ENCODE measurements at places on chromosomes 3 and 15.
A peak's percentile ranks its signal among the peaks of the same experiment; 100 is the strongest.

GRCh38 chr15:66844747-66845145 is 142.7 kb downstream of the SMAD6 start:
- DNase-seq = no peak

GRCh38 chr3:138625707-138626365 is 17.3 kb downstream of the FAIM start:
- no peak for DNase-seq

GRCh38 chr3:114219741-114220140 is 17.6 kb downstream of the ZNF80 start:
- no peak for DNase-seq

DNA sequence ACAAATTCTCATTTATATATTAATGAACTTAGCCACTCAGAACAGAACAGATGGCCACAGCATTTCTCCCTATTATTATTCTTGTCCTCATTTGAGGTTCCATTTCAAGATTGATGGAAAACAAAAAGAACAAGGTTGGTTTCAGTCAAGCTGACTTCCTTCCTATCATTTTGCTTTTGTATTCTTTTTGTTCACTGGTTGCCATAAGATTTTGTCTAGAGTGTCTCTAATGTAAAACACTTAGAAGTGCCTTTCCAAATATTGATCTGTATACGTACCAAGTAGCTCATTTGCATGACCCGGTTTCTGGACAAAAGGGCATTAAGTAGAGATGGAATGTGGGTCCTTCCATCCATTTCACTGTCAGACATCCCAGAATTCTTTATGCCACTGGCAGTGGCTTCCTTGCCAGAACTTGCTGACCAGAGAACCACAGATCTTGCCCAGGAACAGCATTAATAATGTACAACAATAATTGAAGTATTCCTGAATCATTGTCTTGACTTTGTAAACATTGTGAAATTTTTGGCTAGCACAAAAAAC is 63.8 kb downstream of the PEX5L start:
- DNase-seq = no peak

DNA sequence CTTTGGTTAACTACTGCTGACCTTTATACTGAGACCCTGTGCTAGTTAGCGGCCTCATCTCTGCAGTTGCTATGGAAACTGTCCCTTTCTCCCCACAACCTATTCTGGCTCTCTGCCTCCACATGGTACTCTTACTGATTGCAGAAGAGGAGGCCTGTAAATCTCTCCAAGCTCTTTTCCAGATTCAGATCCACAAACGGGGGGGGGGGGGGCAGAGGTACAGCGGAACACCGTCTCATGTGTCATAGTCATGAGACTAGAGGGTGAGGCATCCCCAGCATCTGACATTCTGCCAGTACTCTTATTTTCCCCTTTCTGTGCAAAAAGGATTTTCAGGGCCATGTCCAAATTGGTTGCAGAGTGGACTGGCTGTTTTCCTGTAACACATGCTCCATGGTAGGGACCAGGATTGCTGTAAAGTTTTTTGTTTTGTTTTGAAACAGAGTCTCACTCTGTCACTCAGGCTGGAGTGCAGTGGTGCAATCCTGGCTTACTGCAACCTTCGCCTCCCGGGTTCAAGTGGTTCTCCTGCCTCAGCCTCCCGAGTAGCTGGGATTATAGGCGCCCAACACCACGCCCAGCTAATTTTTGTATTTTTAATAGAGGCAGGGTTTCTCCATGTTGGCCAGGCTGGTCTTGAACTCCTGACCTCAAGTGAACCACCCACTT is 8.3 kb upstream of the MAP1A start:
- no peak for DNase-seq

DNA sequence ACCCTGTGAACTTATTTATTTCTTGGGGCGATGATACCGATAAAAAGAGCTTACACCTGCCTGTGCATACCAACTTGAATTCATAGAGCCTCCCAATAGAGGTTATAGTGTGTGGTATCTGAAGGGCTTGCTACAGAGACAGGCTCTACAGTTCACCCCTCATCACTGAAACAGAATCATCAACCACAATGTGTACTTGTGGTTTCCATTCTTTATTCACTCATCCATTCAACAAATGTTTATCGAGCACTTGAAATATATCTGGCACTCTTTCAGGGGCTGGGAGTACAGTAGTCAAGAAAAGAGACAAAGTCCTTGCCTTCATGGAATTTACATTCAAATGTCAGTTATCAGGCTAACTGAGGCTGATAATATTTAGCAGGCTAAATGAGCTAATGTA is 134.4 kb upstream of the SKOR1 start:
- DNase-seq = no peak

- DNase-seq = no peak
Observed at GRCh38 chr3:35651426-35651825, 12.1 kb downstream of the ARPP21 start.

DNA sequence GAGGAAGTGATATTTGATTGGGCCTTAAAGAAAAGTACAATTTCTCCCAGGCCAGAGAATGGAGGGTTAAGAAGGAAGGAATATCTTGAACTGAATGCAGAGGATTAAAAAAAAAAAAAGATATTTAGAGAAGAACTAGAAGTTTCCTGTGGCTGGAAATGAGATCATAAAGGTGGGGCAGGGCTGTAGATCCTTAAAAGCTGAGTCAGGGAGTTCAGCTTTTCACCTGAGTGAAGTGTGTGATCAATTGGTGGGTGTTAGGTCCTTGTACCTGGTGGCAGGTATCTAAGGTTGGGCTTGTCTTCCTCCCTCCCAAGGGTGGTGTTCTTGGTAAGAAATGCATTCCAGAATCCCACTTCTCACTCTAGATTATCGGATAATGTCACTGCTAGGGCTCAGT is 11.8 kb downstream of the CEMIP start:
- DNase-seq = no peak

DNA sequence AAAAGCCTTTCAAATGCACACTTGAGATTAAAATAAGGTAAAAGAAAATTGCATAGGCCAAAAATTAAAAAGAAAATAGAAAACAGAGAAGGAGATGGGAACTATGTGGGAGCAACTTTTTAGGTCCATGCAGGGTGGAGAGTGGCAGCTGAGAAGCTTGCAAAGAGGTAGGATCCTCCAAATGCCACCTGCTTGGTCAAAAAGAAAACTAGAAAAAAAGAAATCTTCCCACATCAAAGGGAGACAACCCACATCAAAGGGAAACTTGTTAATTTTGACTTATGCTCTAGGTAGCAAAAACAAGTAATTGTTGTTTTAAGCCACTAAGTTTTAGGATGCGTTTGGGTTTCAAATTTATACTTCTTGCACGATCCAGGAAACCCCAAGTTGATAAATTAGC is 342.9 kb downstream of the IL20RB start:
- DNase-seq = no peak

DNA sequence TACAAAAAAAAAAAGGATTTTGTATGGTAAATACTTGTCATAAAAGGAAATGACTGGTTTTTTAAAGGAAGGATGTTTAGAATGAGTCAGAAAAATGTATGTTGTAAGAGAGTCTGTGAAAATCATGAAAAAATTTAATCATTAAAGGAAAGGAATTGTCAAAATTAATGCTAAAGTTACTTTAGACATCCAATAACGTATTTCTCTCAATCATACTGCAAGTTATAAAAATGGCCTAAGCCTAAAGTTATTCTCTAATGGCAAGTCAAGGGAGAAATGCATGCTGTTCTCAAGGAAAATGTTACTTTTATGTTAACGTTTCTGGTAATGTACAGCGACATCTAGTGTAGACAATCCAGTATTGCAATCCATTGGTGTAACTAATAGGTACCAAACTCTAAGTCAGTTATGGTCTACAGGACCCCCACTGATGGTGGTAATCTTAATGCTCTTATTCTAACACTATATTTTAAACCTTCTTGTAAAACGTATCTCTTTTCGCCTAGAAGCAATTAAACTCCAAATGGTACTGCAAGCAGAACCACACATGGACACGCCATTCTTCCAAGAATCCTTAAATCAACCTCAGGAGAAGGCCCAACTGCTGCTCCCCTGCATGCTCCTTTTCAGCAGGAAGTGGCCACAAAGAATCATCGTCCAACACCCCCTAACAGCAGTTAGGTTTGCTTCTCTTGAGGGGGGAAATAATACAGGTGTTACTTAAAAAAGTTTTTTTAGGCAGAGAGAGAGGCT is 35.2 kb downstream of the NCEH1 start:
- no peak for DNase-seq

DNA sequence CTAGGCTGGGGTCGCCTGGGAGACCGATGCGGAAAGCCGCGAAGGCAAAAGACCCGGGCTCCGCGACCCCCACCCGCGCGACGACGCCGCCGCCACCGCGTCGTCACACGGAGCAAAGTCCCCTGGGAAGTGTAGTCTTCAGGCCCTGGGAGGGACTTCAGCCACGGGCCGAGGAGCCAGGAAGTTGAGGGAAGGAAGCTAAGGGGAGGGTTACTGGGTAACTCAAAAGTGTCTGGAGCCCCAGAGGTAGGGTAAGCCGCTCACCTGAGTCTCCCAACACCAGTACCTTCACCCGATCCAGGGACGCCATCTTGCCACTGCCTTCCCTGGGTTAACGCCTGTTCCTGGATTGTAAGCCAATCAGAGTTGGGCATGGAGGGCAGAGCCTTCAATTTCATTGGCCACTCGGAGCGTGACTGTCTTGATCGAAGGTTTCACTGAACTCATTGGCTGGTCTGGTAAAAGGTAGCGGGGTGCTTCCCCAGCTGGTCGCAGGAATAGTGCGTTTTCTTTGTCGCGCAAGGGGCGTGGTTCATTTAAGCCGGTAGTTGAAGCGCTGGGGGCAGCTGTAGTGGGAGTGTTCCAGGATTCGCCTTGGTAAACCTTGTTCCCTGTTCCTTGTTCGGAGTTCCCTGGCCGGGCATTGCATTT is at the start of the genes GTF2E1 and RABL3:
GTF2E1 (plus strand) TSS at position 547 of the 651 bp plus-strand sequence. CDS start 7,809 bp downstream, outside the sequence.
RABL3 (minus strand) TSS at position 319 of the 651 bp plus-strand sequence; CDS start at position 310, 9 bp downstream.
- peak; percentile 92 for DNase-seq

DNA sequence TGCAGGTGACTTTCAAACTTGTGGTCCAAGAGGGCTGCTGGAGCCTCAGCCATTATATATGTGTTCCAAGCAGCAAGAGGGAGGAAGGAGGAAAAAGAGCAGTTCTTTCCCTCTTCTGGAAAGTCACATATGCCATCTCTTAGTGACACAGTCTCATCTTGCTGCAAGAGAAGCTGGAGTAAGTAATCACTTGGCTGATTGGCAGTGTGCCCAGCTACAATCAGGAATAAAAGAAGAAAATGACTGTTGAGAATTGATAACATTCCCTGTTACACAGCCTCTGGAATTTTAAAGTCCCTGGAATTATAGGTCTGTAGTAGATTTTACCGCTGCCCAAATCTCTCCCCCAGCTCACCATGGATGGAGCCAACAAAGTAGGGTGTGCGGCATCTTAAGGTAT is 31.4 kb upstream of the LYZL4 start:
- DNase-seq = no peak

DNA sequence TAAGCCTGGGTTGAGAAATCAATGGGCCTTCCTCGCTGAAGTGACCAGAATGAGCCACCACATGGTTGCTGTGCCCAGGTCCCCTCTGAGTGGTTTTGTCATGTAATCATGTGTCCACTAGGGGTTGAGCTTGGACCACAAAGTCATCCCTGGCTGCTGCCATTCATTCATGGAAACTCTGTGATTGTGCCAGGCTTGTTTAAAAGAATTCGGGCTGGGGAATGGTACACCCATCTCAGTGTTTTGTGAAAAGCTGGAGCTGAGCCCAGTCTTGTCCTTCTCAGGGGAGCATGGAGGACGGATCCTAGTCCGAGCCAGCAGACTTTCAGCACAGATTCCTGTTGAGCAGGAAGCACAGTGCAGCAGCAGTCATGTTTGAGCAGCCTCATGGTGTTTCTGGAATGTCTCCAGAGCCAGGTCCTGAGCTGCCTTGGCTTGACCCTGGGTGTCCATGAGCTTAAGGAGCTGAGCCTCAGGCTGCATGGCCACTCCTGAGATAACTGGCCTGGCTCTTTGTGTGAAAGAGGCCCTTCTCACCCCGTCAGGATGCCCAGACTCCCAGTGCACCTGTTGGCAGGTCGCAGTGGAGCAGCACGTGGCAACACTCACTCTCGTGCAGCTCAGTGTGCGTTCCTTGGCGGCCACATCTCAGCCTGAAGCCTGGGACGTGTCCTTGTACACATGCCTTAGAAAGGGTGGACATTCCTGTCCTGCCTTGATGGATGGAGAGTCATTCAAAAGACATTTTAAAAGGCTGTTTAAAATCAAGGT is 260.3 kb upstream of the TPM1 start:
- no peak for DNase-seq

DNA sequence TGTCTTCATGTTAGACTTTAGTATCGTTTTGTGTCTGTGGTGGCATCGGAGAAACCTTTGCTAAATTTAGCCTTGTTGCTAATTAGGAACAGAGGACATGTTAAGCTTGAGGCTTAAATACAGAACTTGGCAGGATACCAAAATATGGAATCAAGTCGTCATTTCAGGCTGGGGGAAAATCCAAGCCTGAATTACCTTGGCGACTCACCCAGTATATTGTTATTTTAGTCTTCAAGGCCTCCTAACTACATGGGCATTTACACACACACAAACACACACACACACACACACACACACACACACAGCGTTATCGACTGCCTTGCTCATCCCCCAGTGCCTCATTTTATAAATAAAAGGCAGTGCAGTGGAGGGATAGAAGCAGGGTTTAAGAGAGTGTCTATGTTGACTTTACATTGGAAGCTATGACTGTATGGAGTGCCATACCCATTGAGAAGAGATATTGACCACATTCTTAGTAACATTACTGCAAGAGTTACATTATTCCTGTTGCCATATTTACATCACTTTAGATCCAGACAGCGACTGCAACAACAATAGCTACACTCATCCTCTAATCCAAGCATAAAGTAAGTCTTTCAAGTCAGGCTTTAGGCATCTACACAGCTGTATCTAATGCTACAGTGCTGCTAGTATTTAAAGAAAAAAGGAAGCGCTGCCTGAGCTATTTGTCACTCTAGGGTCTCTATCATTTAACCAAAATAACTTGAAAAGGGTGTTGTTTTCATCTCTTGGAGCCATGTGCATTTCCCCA is 210.8 kb upstream of the SEMA6D start:
- no peak for DNase-seq

DNA sequence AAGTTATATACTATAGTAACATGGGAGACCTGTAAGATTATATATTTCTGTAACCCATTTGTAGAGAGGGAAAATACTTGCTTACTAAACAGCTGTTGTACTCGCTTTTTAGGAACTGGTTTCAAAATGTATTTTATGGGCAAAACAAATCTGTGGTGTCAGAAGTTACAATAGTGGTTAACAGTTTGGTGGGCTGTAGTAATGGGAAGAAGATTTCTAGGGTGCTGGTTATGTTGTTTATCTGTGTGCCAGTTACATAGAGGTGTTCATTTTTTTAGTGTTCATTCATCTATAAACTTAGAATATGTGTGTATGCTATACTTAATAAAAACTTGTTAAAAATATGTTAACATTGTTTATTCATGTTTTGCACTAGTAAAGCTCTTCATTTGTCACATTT is 42.1 kb downstream of the RNF111 start:
- no peak for DNase-seq
